ENCODE measurements at places on chromosomes 11 and 22. TPM values are rescaled to one million over a fixed set of nuclear protein-coding genes. Genes with fewer than 3 reads are reported as not detected.

DNA sequence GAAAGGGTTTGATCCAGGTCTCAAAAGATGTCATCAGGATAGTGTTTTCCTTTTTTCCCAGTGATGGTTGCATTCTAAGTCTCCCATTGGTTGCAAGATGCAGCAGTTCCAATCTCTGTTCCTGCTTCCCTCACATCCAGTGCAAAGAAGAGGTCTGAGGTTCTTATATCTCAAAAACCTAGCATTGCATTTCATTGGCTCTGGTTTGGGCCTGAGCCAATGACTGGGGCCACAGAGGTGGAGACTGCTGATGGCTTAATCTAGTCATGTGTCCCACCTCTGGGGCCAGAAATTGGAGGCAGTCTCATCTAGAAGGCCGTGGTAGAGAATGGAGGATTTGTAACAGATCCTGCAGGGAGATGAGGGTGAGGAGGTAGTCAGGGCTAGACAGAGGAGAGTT is 13.2 kb upstream of the MICAL2 start:
- DNase-seq: no peak

Gene UCP2
- 45.2 TPM for polyA plus RNA-seq

DNA sequence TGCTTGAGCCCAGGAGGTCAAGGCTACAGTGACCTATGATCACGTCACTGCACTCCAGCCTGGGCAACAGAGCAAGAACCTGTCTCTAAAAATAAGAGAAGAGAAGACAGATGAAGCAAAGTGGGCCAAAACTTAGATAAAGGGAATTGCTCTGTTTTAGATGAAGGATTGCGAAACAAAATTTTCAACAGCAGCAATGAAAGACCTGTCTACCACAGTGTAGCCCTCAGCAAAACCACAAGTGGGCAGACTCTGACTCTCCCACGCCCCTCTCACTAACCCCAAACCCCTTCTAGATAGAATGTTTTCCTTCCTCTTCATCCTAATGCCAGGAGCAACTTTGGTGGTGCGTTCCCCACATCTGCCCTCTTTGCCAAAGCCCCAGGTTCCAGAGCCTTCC is 105.6 kb upstream of the ALDH3B2 start:
- DNase-seq: no peak

Gene MMP12
- polyA plus RNA-seq: not detected

DNA sequence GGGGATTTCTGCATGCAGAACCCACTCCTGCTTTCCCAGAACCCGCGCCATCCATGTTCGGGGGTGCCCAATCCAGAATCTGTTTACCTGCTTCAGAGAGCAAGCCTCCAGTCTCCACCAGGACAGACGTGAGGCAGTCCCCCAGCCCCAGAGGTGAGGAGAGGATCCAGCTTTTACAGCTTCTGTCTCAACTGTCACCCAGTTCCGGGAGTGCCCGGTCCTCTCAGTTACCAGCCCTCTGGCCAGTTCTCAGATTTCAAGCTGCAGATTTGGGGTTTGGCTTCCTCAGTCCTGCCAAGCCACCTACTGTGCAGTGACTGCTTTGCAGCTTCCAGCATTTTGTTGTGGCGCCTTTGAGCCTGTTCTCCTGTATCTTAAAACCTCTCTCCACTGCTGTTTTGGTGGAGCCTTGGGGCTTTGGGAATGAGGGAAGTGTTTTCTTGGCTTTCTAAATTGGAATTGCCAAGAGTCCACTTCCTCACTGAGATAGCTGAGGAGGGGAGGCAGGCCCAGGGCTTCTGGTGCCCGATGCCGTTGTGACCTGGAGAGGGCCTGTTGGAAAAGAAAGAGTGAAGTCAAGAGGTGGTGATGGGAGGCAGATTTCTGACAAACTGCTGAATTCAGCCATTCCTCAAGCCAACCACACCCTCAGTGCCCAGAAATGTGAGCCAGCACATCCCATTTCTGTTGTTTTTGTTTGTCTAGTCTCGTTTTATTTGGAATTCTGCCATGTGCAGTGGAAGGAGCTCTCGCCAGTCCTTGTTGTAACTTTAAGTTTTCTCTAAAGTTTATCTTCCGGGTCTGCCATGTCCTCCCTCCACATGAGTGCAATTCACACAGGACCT is 513.4 kb downstream of the TBC1D22A start:
- no peak for DNase-seq

DNA sequence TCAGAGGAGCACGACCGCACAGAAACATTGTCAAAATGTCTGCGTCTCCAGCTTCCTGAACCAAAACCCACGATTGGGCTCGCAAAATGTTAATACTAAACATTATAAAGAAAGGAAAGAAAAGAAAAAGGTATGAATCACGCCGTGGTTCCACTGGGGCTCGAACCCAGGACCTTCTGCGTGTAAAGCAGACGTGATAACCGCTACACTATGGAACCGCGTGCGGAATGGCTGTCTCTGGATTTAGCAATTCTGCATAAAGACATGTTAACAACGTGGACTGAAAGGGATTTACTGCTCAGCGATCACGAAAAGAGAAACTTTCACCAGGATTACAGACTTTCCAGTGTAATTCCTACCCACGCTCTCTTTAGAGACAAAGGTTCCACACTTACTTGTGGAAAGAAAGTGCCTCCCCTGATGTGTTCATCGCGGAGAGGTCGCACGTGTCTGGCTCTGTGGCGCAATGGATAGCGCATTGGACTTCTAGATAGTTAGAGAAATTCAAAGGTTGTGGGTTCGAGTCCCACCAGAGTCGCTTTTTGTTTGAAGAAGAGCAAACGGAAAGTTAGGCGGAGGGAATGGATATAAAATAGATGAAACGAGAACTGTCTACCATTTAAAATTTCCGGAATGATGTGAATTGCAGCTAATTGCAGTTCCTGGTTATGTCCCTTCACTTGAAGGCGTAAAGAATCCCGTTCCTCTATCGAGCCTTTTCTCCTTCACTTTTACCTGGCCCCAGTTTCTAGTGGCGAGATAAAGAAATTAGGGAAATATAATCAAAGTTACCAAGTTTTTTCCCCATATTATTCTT is 39.7 kb downstream of the OR4D9 start:
- peak; percentile 88 for DNase-seq
